Immature natural killer cell (primary cell): ENCODE measurements at places on chromosomes 2 and 18.

DNA sequence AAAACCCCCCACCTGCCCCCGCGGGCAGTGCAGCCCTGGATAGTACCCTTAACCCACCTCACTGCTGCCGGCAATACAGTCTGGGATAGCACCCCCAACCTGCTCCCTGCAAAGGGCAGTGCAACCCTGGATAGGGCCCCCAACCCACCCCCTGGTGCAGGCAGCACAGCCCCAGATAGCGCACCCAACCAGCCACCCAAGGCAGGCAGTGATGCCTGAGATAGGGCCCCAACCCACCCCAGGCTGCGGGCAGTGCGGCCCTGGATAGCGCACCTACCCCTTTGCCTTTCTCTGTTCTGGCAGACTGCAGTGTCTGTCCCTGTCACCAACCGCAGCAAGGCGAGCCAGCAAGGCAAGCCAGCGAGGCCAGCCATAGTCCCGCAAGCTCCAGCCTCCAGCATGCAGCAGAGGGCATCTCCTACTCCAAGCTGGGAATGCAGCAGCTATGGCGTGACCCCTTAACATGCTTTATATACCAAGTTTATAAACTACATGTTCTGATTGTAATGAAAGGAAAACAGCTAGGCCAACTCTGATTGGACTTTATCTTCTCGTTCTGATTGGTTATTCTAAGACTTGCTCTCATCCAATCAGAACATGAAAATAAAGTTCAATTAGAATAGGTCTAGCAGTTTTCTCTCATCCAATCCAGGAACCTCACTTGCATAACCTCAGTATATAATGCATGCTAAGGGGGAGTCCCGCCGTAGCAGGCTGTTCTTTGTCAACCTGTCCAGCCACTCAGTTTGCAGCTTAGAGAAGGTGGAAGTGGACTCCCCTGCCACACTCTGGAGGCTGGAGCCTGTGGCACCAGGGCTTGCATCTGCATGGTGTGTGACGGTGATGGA, 34.1 kb upstream of the ANKRD62 start:
- no peak for DNase-seq

GRCh38 chr2:201973305-201973928, 60.2 kb upstream of the FZD7 start:
- DNase-seq, result no peak

DNA sequence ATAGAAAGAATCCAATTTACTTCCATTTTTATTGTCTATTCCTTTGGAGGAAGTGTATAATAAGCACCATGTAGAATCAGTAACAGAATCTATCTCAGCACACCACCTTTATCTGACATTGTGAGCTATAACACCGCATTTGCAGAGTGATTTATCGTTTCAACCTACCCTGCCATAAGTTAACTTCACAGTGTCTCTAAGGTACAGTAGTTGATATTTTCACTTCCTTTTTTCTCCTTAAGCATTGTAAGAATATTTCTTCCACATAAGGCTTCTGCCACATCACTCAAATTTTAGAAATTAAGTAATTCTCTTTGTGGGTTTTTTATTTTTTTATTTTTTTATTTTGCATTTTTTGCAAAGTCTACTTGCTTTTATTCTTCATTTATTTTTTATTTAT, 107.1 kb downstream of the TMX3 start:
- DNase-seq, result no peak

- DNase-seq, result no peak
Observed at GRCh38 chr2:30113617-30114293, 33.1 kb upstream of the YPEL5 start.

DNA sequence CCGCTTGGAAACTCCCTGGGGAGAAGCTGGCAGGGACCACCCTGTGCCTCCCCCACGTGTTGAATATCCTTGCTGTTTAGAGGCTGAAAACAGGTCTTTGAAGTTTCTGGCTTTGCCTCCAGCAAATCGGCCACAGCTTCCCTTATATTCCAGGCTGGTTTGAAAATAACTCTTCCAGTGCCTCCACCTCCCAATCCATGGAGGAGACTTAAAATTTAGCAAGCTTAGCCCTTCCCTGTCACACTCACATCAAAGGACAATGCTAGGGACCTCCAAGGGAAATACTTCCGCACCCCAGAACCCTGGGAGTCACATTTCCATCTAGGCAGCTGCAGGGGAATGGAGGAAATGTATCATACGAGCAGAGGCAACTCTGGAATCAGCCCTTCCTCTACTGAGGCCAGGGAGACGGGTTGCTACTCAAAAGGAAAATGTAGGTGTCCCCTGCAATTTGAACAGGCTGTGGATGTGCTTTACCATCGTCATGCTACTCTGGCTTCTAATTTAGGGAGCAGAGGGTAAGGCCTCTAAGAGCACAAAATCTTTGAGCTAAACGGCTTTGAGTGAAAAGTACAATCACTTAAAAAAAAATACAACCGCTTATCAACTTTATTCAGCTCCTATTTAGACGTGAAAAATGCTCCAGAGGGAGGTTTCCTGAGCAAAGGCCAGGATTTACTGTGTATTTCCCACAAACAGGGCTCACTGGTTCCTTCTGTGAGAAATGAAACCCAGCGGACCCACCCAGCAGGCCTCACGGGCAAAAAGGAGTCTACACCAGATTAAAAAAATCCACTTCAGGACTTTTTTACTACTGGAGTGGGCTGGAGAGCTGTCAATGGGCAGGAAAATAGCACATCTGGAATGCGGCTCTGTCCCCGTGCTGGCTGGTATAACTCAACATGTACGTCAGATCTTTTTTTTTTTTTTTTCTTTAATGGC, 49.4 kb upstream of the PKDCC start:
- DNase-seq, result no peak

DNA sequence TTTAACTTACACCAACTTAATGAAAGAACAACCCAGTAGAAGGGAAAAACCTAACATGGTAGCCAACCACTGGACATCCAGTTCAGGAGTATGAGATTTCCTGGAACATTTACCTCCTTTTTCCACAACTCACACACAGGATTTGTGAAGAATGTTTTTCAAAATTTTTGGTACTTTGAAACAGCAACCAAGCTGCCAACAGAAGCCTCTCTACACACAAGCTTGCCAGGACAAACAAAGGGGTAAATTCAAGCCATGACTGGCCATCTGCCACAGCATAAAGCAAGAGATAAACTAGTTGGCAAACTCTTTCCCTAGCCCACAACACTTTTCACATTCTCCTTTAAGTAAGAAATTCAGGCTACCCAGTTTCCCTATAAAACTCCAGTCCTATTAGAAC, 21.4 kb downstream of the MGAT4A start:
- no peak for DNase-seq
